T-helper 17 cell (primary cell): ENCODE measurements at places on chromosomes 11 and 22. TPM values are rescaled to one million over a fixed set of nuclear protein-coding genes. Genes with fewer than 3 reads are reported as not detected.

The EIF3M gene
- total RNA-seq = 215 TPM

DNA sequence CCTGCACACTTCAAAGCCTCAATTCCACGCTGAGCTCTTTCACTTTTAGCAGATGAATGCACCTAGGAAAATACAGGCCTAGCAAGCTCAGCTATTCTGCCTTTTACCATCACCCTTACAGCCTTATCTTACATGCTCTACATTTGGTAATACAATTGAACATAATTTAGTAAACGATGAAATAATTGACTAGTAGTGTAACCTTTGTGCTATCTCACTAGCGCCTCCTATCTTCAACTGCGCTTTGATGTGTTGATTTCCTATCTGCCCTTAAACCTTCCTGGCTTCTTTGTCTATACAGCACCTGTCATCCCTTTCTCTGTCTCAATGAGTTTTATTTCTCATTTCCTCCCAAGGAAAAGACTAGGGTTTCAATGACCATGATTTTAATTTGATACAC, 149.7 kb downstream of the LRRC4C start:
- H3K36me3 ChIP-seq = no peaks in the 10 kb centered on the region
- DNase-seq = no peak
- H3K4me3 ChIP-seq = no peak overlapping the region

DNA sequence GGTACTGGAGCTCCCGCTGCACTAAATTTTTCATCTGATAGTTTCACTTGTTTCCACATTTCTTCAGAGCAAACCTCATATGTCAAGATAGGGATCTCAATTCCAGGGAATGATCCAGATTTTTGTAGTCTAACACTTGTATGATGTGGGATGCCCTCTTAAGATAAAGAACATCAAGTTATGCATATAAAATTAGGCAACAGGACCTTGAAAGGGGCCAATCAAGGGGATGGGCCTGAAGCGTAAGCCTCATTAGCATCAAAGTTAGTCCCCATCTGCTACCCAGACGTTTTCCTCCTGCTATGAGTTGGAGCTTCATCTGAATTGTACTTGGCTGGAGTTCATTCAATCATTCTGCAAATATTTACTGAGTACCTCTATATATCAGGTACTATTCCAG, 17.5 kb downstream of the PDGFD start:
- no peak for DNase-seq
- H3K4me3 ChIP-seq = no peak overlapping the region
- H3K36me3 ChIP-seq = no peaks in the 10 kb centered on the region
- no peaks in the 10 kb centered on the region for H3K4me1 ChIP-seq
- H3K27me3 ChIP-seq = no peaks in the 10 kb centered on the region
- H3K27ac ChIP-seq = no peak overlapping the region

DNA sequence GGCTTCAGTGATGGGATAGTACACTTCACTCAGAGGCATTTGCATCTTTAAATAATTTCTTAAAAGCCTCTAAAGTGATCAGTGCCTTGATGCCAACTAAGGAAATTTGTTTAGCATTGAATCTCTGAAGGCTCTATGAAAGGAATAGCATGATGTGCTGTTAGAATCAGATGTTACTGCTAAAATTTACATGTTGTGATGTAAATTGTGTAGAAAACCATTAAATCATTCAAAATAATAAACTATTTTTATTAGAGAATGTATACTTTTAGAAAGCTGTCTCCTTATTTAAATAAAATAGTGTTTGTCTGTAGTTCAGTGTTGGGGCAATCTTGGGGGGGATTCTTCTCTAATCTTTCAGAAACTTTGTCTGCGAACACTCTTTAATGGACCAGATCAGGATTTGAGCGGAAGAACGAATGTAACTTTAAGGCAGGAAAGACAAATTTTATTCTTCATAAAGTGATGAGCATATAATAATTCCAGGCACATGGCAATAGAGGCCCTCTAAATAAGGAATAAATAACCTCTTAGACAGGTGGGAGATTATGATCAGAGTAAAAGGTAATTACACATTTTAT, 4.6 kb downstream of the MALAT1 start:
- H3K27me3 ChIP-seq = no peaks in the 10 kb centered on the region
- H3K27ac ChIP-seq = no peak overlapping the region
- peaks cover 61% of the 10 kb centered on the region for H3K4me1 ChIP-seq
- H3K36me3 ChIP-seq = peaks cover 29% of the 10 kb centered on the region
- DNase-seq = no peak

DNA sequence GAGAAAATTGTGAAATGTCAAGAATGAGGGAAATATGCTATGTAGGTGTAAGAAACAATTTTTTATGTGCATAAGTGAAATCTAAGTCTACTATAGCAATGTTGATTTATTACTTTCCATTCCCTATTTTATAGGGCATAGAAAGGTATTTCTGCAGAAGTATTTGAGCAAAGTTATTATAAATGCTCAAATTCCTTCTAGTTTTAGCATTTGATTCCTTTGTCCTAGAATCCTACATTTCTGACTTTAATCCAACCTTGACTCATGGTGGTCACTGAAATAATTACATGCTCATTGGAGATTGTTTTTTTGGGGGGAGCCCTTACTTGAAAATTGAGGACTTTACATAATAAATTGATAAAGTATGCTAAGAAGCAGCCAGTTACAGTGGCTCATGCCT, 716.6 kb upstream of the LUZP2 start:
- H3K27me3 ChIP-seq = no peaks in the 10 kb centered on the region
- no peaks in the 10 kb centered on the region for H3K4me1 ChIP-seq
- no peak overlapping the region for H3K4me3 ChIP-seq
- no peak overlapping the region for H3K27ac ChIP-seq

- peak within 1 kb of the TSS; percentile 93 for H3K4me3 ChIP-seq
- peaks cover 4% of the 10 kb centered on the region for H3K36me3 ChIP-seq
- H3K4me1 ChIP-seq = peaks cover 7% of the 10 kb centered on the region
- no peaks in the 10 kb centered on the region for H3K27me3 ChIP-seq
Observed at GRCh38 chr11:65040847-65041622, at the start of gene SAC3D1. Gene SAC3D1, plus strand, starts transcription at chr11:65041210. Its CDS starts 83 bp downstream, at chr11:65041293.

DNA sequence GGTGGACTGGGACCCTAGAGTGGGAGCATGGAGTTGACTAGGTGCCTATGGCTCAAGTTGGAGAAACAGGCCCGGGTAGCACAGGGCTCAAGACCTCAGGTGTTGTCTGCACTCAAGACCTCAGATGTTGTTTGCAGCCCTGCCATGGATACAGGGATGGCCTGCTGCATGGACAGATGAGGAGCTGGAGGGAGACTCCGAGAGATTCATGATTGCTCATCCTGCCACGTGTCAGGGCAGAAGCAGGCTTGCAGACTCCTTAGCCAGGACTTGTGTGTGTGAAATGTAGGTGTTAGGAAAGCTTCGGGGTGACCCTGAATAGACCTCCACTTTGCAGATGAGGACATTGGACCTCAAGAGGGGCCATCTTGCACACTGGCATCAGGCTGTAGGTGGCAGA, 921 bp downstream of the CCDC116 start:
- no peak for DNase-seq
- peaks cover 2% of the 10 kb centered on the region for H3K36me3 ChIP-seq
- H3K4me1 ChIP-seq = peaks cover 7% of the 10 kb centered on the region
- H3K27me3 ChIP-seq = no peaks in the 10 kb centered on the region
- no peak overlapping the region for H3K4me3 ChIP-seq

DNA sequence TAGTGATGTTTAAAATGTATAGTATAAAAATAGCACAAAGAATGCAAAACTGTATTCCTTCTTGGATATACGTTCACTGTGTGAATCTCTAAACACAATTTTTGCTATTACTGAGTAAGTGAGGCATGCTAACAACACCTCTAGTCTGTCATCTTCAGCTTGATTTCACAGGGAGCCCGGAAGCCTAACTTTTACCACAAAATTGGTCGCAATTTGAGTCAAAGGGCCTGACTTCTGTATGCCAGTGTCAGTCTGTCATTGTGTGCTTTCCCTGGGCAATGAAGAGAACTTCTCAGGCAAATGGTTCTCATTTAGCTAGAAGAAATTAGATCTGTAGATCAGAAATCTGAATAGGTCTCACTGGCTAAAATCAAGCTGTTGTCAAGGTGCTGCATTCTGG, 1059.5 kb downstream of the FAM181B start:
- no peak overlapping the region for H3K27ac ChIP-seq
- no peaks in the 10 kb centered on the region for H3K4me1 ChIP-seq
- H3K27me3 ChIP-seq = no peaks in the 10 kb centered on the region
- no peak overlapping the region for H3K4me3 ChIP-seq
- no peak for DNase-seq

The SPON1 gene
- total RNA-seq = 7.3 TPM
